Stimulated activated CD4-positive, alpha-beta T cell treated with anti-CD3 and anti-CD28 coated beads, Interleukin-2, amount 100 ng/mL, for 4 hours (primary cell): ENCODE measurements at places on chromosomes 7 and 10.

GRCh38 chr7:100753750-100754149 is 20.4 kb downstream of the ZAN start:
- DNase-seq, result no peak

- DNase-seq, result no peak
Measured at GRCh38 chr7:55588379-55588699, 16.0 kb upstream of the VOPP1 start.

GRCh38 chr7:158285383-158285770 is 302.2 kb downstream of the PTPRN2 start:
- no peak for DNase-seq

DNA sequence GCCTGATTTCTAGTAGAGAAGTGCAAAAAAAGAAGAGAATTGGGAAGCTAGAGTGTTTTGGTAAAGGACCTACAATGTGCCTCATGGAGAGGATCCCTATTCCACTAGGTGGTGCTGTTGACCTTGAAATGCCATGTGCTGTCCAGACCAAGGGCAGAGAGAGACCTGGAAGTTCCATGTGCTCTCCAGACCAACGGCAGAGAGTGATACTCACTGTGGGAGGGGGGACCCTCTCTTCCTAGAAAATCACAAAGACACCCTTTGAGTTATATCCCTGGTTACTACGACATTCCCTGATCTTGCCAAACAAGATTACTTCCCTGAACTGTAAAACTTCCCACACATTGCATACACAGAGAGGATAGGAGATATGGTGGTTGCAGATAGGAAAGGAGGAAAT is 212.7 kb upstream of the ZNF804B start:
- no peak for DNase-seq

DNA sequence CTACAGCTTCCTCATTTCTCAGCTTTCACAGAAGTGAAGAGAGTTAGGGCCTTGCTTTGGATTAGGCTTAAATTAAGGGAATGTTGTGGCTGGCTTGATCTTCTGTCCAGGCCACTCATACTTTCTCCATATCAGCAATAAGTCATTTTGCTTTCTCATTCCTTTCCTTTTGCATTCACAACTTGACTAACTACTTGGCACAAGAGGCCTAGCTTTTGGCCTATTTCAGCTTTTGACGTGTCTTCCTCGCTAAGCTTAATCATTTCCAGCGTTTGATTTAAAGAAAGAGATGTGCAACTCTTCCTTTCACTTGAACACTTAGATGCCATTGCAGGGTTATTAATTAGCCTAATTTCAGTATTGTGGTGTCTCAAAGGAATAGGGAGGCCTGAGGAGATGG is 712.0 kb downstream of the INHBA start:
- DNase-seq, result no peak

GRCh38 chr7:6258440-6259182 is 13.8 kb downstream of the CYTH3 start:
- DNase-seq, result no peak

DNA sequence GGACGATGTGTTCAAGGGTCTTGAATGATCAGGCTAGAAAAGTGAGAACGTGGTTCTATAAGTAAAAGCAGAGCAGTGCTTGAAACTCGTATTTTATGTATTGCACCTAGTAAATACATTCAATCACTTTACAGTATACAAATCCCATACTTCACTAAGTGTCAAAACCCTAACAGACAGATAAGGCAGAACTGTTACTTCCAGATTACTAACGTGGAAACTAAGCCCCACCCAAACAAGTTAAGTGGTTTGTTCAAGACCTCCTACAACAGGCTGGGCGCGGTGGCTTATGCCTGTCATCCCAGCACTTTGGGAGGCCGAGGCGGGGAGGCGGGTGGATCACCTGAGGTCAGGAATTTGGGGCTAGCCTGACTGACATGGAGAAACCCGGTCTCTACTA is 9.2 kb upstream of the MYO1G start:
- no peak for DNase-seq
